Ovary (tissue), 10 donors: ENCODE measurements at places on chromosomes 1 and 21.

- DNase-seq: no peak
These were observed 72.2 kb downstream of the LACTBL1 start for GRCh38 chr1:22900451-22900850.

GRCh38 chr1:32126770-32127169 is 18.9 kb downstream of the KPNA6 start:
- DNase-seq: no peak

- no peak for DNase-seq
These were observed 13.9 kb downstream of the HYI start for GRCh38 chr1:43439781-43440180.

- DNase-seq: no peak
These were observed 1.0 kb downstream of the CCDC24 start for GRCh38 chr1:43992232-43992995.

DNA sequence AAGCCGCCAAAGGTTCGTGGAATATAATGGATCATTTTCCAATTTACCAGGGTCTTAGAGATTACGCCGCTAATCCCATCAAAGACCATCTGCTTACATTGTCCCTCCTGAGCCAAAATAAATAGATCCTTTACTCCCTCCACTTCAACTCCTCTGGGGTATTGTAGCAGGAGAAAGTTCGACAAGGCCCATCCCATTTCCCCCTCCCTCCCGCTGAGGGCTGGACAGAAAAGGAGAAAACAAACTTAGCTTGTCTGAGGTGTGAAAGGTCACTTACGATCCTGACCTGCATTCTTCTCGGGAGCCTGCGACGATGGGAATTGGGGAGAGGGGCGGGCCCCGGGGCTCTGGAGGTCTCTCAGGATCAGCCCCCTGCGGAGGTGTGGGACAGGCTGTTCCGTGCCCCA is 60.8 kb downstream of the MEF2D start:
- no peak for DNase-seq

GRCh38 chr1:236342403-236343245 is 51.5 kb upstream of the EDARADD start:
- no peak for DNase-seq

DNA sequence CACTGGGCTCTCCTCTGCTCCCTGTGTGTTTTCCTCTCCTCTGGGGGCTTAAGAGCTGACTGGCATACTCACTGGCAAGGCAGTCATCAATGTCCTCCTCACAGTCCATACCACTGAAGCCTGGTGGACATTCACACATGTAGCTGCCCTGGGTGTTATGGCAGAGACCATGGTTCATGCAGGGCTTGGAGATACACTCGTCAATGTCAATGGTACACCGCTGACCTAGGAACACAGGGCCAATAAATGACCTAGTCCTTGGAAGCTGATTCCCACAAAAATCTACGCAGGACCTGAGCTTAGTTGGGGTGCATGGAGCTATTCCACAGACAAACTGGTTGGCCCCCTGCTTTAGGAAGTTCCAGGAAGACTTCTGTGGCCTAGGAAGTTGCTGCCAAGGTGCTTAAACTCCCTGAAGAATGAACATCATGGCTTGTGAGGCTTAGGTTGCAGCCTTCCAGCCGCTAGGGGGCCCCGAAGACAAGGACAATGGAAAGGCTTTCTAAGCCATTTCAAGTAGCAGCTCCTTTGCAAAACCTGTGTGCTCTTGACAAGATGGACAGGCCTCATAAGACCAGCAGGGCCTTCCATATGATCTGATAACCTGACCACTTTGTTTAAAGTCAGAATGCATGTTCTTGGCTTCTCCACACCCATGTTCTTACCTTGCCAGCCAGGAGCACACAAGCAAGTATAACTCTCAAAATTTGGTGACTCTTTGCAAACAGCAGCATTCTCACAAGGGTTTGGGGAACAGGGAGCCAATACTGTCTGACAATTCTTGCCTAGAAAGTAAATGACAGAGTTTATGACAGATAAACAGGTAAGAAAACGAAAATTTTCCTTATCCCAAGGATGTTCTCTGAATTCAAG is 52.3 kb upstream of the ADAM30 start:
- peak; percentile 85 for DNase-seq

DNA sequence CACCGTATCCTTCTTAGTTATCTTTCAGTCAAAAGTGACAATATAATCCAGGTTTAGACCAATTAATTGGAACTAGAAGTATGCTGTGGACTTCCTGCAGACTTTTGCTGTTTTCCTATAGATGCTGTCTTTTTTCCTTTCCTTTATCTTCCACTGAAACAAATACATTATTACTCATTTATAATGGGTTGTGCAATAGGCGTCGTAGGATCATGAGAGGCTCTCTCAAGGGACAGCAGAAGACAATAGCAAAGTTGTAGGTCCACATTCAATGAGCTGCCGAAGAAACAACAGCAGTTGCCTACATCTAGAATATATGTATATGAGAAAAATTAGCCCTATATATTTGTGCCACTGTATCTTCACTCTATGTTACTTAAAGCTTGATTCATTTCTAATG is 371.6 kb downstream of the AMY1C start:
- DNase-seq: no peak

DNA sequence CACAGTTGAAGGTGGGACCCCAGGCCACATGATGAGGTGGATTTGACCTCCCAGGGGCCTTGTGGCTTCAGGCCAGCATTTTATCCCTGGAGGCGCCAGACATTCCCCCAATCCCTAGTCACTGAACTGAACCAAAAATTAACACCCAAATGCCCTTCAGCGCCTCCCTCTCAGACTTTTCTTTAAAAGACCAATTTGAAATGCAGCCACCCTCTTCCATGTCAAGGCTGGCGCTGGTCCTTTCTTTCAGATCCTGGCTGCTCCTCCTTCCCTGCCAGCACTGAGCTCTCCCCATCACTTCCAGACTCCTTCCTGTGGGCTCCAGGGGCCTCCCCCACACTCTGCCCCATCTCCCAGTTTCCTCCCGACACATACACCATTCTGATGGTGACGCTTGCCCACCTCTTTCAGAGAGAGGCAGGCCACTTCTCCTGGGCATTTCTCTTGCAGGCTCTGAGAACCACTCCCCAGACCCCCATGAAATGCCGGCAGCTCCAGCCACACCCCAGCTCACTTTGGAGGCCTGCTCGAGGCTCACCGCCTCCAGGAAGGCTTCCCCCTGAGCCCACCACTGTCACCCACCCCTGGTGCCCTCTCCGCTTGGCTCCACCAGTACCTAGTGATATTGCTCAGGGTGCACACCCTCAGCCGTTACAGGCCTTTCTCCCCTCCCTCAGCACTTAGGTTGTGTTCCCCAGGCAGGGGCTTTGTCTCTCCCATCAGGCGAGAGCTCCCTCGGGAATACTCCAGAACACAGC is 27.0 kb downstream of the NAV1 start:
- DNase-seq: no peak

DNA sequence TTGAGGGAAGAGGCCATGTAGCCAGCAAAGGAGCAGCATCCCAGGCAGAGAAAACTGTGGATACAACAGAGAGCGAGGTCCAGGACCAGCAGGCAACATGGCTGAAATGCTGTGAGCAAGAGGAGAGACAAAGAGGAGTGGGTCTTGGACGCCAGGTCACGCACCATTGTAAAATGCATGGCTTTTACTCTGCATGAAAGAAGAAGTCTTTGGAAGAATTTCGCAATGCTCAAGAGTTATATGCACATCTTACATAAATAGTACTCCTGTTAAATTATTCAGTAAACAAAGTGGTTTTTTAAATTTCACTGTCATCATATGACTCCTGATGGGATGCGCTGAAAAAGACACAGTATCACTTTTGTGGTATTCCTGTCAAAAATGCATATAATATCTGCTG is 3.5 kb downstream of the CD244 start:
- DNase-seq: no peak

DNA sequence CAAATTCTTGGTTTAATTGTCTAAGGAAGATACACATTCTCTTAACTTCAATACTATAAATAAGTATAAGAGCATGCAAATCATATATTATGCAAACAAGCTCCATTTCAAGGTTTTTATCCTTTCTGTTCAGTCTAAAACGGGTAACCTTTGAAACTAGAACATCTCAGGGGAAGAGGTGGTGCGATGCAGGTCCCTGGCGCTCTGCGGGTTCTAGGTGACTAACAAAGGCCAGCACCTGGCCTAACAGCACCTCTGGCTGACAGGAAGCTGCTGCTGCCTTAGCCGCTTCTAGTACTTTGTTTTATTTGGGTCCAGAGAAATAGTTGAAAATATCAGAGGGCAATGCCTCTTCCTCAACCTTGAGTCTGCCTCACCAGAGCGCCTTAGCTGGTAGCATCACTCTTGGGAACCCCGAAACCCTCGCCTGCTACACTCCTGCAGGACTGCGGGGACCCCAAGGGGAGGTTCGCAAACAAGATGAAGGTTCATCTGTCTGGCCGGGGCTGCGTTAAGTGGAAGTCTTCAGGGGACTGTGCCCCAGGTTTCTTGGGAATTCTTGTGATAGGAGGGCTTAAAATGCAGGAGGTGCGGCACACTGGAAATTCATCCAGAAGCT is 45.5 kb downstream of the PRDM15 start:
- DNase-seq: no peak

- DNase-seq: no peak
These were observed 65.0 kb downstream of the LRRC40 start for GRCh38 chr1:70140343-70140742.

GRCh38 chr1:39452540-39452939 is 38.9 kb upstream of the BMP8A start:
- no peak for DNase-seq

- no peak for DNase-seq
These were observed 39.6 kb upstream of the RXRG start for GRCh38 chr1:165484532-165484931.

DNA sequence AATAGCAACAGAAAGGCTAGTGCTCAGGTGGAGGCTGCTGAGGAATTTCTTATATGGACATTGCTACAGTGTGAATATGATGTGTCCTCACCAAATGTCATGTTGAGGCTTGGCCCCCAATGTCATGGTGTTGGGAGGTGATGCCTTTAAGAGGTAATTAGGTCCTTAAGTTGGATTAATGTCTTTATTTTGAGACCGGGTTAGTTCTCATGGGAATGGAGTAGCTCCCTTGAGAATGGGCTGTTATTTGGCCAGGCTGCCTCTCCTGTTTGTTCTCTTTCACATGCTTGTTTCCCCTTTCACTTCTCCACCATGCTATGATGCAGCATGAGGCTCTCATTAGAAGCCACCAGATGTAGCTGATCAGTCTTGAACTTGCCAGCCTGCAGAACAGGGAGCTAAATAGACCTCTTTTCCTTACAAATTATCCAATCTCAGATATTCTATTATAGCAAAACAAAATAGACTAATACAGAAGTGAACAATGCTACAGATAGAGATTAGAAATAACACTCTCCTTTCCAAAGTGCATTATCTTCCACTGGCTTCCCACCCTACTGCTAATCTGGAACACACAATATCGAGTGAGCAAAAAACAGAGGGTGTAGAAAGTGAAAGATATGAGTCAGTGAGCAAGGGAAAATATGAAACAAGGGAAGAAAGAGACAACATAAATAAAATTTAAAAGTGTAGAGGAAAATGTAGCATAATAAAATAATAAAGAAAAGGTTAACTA is 160.2 kb downstream of the NTMT2 start:
- no peak for DNase-seq

DNA sequence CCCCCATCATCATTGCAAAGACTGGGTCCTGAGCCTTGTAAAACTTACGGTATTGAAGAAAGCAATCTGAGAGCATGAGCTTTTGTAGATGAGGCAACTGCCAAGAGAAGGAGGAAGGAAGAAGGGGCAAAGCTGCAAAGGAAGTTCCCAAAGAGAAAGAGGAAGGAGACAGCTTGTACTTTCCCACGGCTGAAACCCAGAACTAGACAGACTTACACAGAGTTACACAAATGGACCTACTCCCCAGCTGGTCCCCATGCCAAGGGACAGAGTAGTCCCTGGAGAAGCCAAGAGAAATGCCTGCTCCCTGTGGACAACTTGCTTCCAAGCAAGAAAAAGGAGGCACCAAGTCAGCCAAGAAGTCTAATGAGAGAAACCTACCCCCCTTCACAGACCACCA is 22.6 kb downstream of the SLC5A9 start:
- DNase-seq: no peak

GRCh38 chr1:13735168-13735930 is 35.4 kb downstream of the PRDM2 start:
- peak; percentile 81 for DNase-seq

DNA sequence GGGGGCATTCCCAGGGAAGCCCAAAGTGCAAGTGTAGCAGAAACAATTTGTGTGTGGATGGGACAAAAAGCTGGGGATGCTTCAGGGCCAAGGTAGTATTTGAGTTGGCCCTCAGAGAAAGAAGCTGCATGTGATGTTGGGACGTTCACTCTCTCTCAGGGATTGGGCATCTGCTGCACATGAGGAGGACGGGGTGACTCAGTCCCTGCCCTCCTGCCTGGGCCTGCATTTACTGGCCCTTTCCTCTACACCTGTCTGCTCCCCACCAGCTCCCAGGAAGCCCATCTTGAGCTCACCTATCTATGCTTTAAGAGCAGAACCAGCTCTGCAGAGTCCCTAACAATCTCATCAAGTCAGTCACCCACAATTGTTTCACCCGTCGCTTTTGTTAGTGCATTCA is 23.5 kb upstream of the MPZL1 start:
- no peak for DNase-seq

DNA sequence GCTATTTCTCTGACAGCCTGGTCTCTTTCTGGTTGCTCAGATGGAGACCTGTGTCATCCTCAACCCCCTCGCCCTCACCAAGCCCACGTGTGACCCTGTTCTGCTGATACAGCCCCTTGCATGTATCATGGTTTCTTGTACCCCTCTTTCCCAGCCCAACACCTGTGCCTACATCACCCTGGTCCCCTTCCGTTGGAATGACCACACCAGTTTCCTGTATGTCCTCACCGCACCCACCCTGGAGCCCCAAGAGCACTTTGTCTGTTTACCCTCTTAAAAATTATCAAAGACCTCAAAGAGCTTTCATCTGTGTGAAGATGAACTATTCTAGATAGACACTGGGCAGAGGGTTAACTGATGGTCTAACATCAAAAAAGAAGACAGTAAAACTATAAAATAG is 179.5 kb downstream of the GALNT2 start:
- no peak for DNase-seq

DNA sequence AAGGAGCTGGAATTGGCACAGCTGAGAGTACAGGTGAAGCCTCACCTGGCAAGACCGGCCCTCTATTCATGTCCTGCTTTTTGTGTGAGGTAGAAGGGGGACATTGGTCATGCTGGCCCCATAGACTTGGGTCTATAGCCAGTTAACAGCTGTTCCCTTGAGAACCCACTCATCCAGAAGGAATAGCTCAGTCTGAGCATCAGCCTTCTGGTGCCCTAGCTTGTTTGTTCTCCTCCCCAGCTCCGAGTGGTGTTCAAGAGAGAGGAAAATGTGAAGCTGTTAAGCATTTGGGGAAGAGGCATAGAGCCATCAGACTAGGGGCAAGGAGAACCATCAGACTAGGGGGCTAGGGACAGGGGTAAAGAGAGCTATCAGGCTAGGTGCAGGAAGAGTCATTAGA is 290.9 kb downstream of the SIPA1L2 start:
- no peak for DNase-seq

DNA sequence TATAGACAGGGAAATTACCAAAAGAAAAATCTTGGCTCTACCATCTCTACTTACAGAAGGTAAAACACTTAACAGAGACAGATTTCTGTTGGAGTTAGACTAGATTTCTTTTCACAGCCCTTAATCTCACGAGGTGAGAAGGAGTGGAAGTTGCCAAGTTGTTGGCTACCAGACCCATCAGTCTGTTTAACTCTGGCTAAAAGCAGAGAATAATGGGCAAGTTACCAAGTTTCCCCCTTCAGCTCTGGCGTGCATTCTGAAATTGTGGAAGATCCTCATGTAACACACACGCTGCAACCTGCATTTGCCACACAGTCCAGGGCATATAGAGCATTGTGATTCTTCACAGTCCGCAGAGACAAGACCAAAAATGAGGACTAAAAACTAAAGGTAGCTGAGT is 49.3 kb downstream of the STX6 start:
- DNase-seq: no peak

- DNase-seq: no peak
These were observed 174.1 kb downstream of the LBR start for GRCh38 chr1:225253784-225254183.
